ENCODE measurements at places on chromosomes 2 and 18.

GRCh38 chr2:231932985-231933915 is 7.1 kb upstream of the NPPC start:
- no peak for DNase-seq

- no peak for DNase-seq
Observed at GRCh38 chr2:14909795-14910194, 277.3 kb downstream of the LRATD1 start.

- no peak for DNase-seq
Observed at GRCh38 chr18:10805587-10806118, 279.8 kb downstream of the NAPG start.

DNA sequence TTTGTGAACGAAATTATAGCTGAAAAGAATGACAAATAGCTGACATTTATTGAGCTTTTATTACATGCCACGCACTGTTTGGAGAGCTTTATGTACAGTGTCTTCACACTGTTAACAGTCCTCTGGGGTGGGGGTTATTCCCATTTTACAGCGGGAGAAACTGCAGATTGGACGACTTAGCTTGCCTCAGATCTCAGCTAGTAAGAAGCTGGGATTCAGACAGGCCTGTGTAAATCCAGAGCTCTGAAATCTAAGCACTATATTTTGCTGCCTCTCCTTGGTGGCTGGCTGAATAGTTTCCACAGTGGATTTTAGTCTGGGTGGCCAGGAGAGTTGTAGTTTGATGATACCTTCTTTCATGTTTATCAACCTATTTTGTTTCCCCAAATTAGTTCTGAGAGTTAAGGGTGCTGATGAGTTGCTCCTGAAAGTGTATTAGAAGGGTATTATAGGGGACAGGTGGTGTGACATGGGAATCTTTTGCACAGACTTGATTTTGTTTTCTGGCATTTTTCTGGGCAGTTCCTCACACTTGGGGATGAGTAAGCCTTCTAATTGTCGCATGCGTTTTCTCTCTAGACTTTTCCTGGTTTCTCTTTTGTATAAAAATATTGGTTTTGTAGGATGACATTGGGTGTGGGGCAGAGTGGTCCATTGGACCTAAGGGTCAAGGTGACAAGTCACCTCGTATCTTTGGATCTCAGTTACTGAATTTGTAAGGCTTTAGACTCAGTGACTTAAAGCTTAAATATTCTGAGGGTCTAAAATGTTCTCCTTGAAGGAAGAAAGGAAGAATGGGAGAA is 1.5 kb downstream of the ACSL3 start:
- DNase-seq = no peak

GRCh38 chr2:23669413-23670244 is 257.3 kb downstream of the ATAD2B start:
- DNase-seq = no peak

GRCh38 chr18:38616306-38616705 is 1050.7 kb upstream of the CELF4 start:
- DNase-seq = no peak

GRCh38 chr2:58635801-58636375 is 394.8 kb upstream of the FANCL start:
- no peak for DNase-seq

DNA sequence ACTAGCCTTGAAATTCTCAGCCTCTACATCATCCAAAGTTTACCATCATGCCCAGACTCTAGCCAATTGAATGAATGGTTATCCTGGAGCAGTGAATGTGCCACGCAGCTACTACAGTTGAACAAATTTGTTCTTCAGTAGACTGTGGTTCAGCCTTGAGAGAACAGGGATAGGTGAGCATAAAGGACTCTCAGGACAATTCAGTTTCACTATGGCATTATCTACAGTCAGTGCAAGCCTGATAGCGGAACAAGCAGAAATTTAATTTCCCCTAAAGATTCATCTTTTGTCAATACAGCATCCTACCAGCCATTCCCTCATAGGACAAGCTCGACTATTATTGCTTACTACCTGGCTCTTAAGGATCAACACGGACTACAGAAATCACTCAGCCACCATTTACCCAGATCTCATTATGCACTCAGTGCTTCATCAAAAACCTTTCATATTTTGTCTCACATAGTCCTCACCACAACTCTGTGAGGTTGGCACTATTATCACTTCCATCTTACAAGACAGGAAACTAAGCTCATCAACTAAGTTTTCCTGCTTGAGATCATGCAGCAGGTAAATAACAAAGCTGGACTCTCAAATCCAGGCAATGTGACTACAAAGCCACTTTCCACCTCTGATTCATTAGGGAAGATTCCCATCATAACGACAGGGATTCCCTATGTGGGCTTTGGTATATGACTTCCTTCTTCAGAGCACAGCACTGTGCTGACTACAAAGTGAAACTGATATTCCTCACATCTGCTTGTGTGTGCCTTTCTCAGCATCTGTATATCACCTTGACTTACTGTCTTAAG is 181.5 kb upstream of the ACVR2A start:
- DNase-seq = no peak

GRCh38 chr2:120734930-120735651 is 577 bp upstream of the GLI2 start:
- no peak for DNase-seq

- DNase-seq = no peak
Observed at GRCh38 chr2:121121661-121122060, 163.3 kb downstream of the TFCP2L1 start.

DNA sequence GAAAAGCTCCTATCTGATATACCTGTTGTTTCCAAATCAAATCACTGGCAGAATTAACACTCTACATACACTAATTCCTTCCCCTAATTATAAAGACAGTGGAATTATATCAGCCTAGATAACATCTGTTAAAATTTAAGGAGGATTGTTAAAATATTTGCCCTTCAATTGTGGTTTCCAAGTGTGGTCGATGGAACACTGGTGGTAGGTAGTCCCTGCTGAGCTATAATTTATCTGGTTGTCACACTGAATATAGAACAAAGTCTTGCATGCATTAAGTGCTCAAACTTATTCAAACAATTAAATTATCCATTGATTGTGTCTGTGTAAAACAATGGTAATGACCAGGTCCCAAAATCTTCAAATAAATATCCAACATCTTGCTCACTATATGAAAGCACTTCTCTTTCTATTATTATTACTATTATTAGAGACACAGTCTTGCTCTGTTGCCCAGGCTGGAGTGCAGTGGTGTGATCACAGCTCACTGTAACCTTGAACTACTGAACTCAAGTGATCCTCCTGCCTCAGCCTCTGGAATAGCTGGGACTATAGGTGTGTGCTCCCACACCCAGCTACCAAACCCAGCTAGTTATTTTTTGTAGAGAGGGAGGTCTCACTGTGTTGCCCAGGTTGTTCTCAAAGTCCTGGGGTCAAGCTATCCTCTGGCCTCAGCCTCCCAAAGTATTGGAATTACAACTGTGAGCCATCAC is 12.0 kb downstream of the CDH2 start:
- DNase-seq = no peak

GRCh38 chr18:47404845-47405244 is 153.4 kb upstream of the SKOR2 start:
- no peak for DNase-seq

DNA sequence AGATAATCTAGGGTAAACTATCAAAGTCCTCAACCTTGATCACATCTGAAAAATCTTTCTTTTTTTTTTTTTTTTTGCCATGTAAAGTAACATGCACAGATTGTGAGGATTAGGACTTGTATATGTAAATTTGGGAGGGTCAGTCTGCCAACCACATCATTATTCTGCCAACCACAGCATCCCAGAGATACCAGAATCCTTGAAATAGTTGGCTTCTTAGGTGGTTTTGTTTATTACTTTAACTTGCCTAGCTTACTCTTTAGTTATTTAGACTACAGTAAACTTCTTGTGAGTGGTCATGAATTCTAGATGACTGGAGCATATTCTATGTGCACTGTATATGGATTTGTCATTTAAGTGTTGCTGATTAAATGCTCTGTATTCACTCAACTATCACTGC is 242.1 kb upstream of the RBMS1 start:
- DNase-seq = no peak

GRCh38 chr2:158718851-158719250 is 76.3 kb upstream of the DAPL1 start:
- no peak for DNase-seq

- DNase-seq = no peak
Observed at GRCh38 chr18:14941256-14941655, 193.3 kb downstream of the ANKRD30B start.

DNA sequence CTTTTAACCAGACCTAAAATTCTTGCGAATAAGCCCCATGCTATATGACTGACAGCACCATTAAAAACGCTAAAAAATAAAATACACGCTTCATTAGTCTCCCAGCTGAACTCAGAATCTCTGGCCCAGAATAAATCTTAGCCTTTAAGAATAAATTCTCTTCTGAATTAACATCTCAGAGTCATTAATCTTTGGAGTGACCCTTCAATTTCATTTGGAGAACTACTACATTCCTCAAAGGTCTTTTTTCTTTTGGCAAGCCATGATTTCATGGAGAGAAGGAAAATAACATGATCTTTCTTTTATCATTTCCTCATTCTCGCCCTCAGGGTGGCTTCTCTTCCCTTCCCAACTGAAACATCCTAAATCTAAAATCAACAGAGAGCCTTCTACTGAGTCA is 259.0 kb downstream of the AFF3 start:
- DNase-seq = no peak

- DNase-seq = no peak
Observed at GRCh38 chr2:202909394-202910192, 1.9 kb downstream of the WDR12 start.

- no peak for DNase-seq
Observed at GRCh38 chr18:63095768-63096167, 223.8 kb downstream of the BCL2 start.

DNA sequence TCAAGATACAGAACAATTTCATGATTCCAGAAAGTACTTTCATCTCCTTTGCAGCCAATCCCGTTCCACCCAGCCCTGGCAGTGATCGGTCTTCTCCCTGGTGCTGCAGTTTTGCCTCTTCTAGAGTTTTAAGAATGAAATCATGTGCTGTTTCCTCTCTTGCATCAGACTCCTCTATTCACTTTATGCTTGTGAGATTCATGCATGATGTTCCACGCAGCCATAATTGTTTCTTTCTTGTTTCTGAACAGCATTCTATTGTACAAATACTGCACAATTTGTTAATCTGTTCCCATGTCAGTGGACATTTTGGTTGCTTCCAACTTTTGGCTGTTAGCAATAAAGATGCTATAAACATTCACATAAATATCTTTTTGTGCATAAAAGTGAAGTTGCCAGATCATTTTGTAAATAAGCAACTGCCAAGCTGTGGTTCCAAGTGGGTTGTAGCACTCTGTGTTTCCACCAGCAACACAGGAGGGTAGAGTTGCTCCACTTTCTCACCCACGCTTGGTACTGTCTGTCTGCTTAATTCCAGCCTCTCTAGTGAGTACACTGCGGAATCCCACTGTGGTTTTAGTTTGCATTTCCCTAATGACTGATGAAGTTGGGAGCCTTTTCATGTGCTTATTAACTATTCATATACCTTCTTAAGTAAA is 104.5 kb downstream of the TWIST2 start:
- DNase-seq = no peak

DNA sequence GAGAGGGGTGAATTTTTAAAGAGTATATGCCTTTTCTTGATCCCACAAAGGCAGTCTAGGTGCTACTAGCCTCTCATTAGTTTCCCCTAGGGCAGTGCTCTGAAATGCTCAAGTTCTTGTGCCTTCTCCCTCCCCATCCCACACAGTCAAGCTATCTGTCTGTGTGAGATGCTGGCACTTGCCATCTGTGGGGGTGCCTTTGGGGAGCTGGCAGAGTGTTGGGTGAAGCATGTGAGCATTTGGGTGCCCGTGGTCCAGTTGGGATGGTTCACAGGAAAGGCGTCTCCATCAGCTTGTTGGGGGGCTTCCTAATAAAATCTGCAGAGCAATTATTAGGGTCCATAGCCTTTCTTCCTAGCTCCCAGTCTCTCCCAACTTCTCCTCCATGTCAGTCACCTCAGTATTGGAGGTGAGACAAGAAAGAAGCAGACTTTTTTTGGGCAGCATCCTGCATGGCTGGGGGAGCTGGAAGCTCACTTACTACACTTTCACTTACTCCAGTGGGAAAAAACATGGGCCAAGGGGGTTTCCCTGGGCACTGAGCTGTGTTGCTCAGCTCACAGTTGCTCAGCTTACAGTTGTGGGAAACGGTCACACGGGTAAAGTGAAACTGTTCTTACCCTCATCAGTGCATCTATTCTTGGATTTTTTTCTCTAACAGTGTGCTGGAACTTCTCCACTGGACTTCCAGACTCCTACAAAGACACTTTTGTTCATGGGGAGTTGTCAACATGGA is 29.3 kb downstream of the COLEC11 start:
- no peak for DNase-seq

- DNase-seq = no peak
Observed at GRCh38 chr2:210262036-210262435, 36.8 kb upstream of the ACADL start.

DNA sequence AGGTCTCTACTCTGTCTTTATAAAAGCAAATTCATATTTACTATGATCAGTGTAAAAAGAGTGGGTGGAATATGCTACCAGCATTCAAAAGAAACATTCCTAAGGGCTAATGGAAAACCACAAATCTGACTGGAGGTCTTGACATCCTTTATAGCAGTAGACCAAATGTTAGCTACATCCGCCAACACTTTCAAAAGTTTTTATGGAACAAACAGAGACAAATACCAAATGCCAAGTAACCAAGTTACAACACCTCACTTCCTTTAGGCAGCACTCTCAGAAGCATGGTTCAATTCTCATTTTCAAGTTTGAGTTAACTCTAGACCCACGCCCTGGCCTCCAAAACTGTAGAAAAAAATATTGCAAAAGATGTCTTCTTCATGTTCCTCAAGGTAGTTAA is 78.3 kb upstream of the SETBP1 start:
- DNase-seq = no peak
